ENCODE measurements at places on chromosomes 2 and 18.

GRCh38 chr2:236691799-236692167 is 122.2 kb downstream of the ACKR3 start:
- DNase-seq, result peak; percentile 7

- no peak for DNase-seq
Observed at GRCh38 chr18:59345556-59345955, 13.5 kb downstream of the LMAN1 start.

DNA sequence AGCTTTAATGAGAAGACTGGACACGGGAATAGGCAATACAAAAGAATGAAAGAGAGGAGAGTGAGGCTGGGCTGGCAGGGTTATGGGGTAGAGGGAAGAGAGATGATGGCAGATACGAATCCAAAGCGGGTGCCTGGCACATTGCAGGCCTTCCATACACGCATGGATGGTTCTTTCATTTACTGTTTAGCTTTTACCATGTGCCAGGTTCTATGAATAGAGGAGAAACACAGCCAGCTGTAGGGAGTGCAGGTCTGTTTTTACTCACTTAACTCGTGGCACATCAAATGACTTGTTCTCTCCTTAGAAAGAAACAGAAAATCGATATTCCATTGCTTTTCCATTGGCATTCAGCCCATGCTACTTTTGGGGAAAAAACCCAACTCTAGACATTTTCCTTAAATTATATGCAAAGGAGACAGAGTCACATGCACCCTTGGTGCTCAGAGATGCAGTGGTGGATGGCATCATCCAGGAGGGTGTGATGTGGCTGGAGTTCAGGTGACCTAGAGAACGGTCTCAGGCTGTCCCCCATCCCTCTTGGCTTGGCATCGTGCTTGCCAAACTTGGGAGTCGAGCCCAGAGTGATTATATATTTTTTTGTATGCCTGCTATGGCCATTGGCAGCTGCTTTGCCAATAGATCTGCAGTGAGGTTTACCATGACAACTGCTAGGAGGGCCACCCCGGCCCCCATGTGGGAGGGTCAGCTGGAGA is 6.2 kb downstream of the LTBP1 start:
- DNase-seq, result no peak

- DNase-seq, result no peak
Observed at GRCh38 chr2:116132833-116133232, 1681.7 kb upstream of the DDX18 start.

DNA sequence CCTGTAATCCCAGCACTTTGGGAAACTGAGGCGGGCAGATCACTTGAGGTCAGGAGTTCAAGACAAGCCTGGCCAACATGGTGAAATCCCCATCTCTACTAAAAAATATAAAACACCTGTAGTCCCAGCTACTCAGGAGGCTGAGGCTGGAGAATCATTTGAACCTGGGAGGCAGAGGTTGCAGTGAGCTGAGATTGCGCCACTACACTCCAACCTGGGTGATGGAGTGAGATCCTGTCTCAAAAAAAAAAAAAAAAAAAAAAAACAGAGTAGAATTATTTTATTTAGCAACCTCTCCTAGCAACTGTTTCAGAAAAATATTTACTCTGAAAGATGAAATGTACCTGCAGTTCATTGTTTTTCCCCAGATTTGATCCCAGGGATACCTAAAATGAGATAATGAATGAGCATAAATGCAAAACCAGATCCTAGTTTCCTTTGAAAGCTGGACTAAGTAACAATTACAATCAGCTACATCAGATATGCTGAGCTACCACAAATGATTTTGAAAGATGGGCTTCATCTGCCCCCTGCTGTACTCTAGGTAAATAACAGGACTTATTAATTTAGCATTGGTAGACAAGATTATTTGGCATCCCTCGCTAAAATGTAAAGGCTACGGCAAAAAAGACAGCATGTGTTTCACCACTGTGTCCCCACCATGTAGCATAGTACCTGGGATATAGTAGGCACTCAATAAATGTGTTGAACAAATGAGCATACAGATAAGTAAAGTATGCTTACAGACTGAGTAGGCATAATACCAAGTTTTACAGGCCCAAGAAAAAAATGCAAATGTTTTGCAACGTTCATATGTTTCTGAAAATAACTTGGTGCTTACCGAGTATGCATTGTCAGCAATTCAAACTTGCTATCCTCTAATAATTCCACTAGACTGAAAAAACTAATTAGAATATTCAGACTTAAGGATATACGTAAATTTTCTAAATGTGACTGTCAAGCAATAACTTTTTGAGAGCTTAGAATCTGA is 102.5 kb downstream of the ATL2 start:
- DNase-seq, result peak; percentile 57

DNA sequence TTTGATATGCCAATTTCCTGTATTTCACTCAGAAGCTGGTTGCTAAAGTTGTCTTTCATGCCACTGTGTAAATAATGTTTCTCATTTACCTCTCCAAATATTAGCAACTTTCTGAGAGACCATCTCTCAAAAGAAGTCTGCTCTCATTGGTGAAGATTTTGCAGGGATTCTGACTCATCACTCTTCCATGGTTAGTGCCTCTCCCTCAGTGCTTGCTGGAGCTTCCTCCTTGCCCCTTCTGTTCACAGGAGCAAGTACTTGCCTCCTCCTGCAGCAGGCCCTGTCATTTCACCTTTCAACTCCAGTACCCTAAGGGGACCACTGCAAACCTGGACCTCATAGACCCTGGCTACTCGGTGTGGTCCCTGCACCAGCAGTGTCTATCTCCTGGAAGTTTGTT is 168.8 kb downstream of the ZNF385B start:
- no peak for DNase-seq

GRCh38 chr2:118122594-118123281 is 34.5 kb downstream of the INSIG2 start:
- no peak for DNase-seq

DNA sequence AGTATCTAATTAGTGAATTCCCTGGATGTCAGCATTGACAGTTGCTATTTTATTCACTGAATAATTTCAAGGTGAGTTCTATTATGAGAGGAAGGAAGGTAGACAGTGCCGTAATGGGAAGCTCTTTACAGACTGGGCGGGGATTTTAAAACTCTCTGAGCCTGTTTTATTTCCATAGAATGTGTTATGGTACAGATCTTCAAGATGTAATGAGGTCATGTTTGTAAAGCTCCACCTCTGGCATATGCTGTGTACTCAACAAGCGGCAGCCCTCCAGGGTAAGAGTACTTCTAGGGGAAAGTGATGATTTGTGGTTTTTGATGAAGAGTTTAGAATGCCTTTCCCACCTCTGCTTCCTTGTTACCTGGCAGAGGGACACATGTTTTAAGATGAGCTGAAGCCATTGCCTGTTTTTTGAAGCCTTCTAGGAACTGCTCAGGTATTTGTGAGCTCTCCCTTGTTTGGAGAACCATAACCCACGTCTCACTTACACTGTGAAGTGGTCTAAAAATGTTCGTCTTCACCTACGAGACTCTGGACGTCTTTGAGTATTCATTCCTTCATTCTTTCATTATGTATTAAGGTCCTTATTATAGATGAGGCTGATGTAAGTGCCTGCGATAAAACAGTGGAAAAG is 251.2 kb downstream of the PTGR3 start:
- no peak for DNase-seq

DNA sequence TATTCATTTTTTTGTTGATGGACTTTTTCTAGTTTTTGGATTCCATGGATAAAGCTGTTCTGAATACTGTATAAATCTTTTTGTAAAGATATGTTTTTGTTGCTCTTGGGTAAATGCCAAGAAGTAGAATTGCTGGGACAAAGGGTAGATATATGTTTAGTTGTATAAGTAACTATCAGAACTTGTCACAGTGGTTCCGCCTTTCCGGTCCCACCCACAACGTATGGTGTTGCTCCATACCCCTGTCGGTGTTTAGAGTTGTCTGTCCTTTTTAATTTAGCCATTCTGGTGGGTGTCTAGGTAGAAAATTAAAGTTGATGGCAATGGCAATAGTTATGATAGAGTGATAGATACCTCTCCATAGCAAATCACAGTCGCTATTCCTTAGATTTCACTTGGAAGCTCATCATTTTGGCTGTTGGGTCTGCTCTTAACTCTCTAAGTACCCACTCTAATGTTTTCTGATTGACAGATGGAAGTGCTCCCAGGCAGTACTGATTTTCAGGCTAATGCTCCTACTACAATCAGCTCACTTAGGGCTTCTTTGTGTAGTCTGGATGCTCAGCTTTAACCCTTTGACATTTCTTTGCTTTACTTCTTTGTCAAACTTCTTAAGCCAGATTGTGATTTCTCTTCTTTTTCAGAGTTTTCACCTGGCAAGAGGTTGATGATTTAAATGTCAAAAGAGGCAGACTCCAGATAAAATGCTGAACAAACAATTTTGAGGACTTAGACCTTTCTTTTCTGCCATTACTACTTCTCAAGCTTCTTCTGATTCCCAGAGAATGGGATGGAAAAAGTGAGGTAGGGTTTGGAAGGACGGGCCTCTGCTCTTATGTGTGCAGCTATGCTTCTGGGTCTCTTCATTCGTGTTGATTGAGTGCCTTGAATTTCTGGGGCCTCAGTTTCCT is 156.4 kb downstream of the AQP4 start:
- DNase-seq, result no peak

DNA sequence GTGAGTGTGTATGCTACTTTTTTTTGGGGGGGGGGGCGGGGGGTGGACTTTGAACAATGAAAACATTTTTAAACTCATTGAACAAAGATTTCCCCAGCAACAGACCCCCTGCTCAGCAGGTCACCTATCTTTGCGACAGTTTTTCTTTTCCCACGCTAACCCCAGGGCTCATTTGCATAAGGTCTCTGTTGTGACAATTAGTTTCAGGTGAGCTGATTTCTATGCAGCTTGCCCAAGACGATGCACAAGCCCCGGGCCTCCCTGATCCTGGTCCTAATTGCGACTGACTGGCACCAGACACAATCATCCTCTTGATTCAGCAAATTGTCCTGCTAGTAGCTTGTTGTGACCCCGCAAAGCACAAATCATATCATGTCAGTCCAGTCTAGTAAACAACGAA is 40.3 kb downstream of the ZEB2 start:
- DNase-seq, result no peak

DNA sequence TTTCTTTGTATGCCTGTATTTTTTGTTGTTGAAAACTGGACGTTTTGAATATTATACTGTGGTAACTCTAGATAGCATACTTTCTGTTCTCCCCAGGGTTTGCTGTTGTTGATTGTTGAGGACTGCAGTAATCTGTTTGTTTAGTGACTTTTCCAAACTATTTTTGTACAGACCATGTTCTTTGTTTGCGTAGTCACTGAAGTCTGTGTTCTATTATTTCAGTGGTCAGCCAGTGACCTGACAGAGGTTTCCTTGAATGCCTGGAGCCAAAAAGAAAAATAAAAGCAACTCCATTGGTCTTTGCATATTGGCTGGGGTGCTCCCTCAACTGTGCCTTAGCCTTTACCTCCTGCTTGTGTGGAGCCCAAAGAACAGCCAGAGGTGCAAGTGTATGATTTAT is 42.7 kb upstream of the PHLPP1 start:
- no peak for DNase-seq

- no peak for DNase-seq
Observed at GRCh38 chr18:46856973-46857372, 60.3 kb downstream of the PIAS2 start.

- no peak for DNase-seq
Observed at GRCh38 chr2:19857806-19858205, 44.0 kb downstream of the TTC32 start.

- DNase-seq, result no peak
Observed at GRCh38 chr18:13131283-13131682, 87.3 kb upstream of the LDLRAD4 start.

- DNase-seq, result no peak
Observed at GRCh38 chr2:168767258-168767657, 35.2 kb upstream of the NOSTRIN start.

GRCh38 chr2:55511508-55512124 is 7.9 kb upstream of the CFAP36 start:
- DNase-seq, result peak; percentile 24

GRCh38 chr2:96874198-96874831 is 4.4 kb upstream of the SEMA4C start:
- no peak for DNase-seq

DNA sequence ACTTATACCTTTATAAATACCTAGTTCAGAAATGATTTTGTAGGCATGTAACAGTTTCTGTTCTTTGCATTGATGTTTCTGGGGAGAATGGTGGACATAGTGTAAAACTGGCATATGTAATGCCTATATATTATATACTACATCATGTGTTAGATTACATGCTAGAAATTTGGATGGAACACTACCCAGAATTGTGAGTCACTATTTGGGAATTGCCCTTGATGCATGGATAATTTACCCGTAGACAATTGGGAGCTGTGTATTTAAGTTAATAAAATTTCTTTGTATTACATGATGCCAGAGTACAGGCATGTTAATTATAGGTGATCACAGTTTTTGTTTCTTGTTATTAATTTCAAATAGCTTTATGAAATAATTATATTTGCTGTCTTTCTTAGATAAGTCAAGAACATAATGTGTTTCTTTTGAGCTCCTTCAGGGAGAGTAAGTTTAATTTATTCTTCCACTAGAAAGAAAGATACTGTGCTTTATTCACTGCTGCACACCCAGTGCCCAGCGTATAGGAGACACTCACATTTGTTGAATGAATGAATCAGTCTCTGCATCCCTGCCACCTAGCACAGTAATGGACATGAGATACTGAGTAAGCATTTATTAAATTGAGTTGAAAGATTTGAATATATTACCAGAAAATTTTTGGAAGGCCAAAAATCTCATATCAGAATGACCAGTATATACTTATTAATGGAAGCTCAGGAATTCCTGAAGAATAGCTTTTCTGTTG is 16.9 kb downstream of the ACSL3 start:
- DNase-seq, result no peak

DNA sequence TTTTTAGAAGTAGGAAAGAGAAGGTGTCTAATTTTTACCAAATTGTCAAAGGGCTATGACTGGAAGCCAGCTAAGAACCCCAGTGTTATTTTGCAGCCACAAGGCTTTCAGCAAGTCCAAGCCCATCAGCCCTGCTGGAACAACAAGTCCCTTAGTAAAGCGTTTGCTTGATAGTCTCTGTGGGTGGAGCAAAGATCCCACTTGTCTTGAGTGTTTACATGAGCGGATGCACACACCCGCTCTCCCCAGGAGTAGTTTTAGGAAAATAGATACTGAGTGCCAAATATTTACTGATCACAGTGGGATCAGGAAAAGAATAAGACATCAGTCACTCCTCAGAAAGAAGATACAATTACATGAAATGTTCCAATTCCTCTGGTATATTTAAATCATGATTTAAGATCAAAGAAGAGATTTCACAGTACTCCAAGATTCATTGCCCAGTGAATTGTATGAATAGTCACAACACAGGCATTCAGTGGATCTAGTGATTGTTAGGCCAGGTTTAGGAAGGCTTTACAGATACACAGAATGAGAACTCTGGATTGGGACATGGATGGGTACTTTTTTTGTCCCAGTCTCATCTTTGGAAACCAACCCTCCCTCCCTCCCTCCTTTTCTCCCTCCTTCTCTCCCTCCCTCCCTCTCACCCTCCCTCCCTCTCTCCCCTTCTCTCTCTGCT is 514.9 kb downstream of the PTPRM start:
- DNase-seq, result no peak

DNA sequence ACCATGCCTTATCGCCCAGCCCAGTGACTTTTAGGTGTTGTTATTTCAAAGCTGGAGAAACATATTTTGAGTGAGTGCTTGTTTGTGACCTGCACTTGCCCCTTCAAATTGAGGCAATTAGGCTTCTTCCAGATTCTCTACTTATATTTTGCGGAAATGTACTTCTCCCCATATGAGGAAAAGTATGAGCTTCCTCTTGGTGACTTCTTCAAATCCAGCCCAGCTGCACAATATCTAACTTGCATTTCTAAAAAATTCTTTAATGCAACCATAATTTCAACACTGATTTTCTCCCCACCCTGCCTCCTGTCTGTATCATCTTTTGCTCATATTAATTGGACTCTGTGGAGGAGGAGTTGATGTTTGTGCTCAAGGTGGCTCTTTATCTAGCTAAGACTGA is 391.2 kb upstream of the POU3F3 start:
- no peak for DNase-seq

All from femur (tissue), 1 donor.